Heart right ventricle (tissue), 16 donors: ENCODE measurements at places on chromosomes 5 and 9. TPM values are rescaled to one million over a fixed set of nuclear protein-coding genes. Genes with fewer than 3 reads are reported as not detected.

DNA sequence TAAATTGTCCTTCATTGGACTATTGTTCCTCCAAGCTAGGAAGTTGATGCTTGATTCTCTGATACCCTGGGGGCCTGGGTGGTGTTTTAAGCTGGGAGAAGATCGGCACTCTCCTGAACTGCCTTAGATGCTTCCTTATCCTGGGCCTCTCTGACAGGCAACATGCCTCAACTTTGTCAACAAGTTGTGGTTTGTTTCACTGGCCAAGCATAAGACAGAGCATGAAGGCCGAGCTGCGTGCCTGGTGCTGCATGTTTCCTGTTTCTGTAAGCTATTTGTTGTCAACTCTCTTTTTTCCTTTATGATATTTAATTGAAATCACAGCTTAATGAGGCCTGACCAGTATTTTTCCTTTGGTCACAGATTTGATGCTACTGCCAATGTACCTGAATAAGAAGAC is 187.6 kb upstream of the TNC start:
- DNase-seq, result no peak

DNA sequence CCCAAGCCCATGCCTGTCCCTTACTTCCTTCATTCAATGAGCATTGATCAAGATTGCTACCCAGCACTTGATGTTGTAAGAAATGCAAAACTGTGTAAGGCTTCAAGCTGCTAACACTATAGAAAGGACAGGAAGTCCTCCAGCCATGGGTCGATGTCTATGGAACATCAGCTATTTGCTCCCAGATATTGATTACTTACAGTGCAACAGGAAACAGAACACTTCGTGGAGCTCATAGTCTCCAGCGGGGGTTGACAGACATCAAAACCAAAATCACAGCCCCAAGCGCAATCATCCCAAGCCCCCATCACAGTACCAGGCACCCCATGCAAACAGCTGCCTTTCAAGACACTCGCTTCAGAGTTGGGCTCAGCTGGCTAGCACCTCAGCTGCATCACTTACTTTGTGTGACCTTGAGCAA is 26.8 kb upstream of the DUSP1 start:
- DNase-seq, result no peak

GRCh38 chr5:178241688-178242231 is 9.2 kb upstream of the PHYKPL start:
- no peak for DNase-seq

DNA sequence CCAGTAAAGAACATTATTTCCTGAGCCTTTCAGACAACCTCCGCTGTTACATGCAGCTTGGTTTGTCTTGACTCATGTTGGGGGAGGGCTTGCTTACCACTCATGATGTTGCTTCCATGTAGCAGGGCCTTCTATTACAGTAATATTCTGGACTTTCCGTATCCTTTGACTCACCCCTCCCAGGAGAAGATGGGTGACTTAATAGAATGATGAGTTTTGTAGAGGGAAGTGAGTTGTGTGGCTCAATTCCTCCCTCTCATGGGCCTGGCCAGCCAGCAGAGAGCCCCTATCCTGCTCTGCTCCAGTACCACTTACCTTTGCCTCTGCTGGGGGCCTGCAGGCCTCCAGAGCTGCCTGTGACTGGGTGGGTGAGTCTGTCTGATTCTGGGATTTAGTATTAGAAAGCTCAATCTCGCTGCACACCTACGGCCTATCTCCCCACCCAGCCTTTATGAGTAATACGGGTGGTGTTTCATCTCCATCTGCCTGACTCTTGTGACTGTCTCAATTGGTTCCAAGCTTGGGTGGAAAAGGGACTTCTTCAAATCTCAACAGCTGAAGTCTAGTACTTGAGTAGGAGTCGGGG is 52.6 kb upstream of the KLF9 start:
- no peak for DNase-seq

DNA sequence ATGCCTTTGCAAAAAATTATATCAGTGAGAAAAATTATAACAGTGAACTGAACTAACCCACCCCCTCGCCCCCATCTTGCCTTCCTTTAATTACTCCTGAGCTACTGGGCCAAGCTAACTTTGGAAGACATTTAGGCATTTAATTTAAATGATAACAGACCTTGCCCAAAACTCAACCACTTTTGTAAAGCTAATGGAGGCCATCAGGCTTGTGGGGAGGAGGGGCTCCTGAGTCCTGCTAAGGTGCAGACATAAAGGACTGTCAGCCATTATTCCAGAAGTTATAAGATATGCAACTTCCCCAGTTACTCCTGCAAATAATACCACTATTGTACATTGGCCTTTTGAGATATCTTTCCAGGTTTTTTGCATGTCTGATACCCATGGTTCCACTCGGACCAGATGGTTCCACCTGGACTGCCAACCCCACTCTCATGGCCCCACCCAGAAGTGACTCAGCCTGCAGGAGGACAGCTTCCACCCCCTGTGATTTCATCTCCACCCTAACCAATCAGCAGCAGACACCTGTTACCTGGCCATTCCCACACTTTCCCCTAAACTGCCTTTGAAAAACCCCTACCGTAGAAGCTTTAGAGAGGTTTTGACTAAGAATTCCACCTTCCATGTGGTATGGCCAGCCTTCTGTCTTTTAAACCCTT is 805.4 kb upstream of the CDH6 start:
- no peak for DNase-seq

- no peak for DNase-seq
Observed at GRCh38 chr5:138743484-138743883, 9.7 kb upstream of the CTNNA1 start.

DNA sequence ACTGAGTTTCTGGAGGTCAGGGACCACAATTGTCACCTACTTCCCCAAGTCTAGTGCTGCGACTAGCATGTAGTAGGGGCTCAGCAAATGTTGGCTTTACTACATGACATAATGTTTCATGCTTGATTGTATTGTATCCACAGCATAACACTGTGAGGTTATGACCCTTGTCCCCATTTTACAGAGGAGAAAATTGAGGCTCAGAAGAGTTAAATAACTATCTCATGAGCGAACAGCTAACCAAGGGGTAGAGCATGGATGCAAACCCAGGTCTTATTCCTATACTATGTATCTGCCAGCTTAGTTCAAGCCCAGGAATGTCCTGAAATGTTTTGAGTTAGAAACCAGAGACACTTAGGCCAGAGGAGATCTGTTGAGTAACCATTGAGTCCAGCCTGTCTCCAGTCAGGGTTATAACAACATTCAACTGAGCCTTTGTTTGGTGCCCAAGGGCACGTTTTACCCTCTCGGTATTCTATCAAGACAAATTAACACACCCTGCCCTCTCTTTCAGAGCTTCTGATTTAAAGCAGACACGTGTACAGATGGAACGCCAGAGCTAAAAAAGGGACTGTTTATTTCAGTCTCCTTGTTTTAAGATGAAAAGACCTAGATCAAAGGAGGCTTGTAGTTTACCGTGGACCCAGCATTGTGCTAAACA is 16.5 kb downstream of the ANGPTL2 start:
- no peak for DNase-seq

DNA sequence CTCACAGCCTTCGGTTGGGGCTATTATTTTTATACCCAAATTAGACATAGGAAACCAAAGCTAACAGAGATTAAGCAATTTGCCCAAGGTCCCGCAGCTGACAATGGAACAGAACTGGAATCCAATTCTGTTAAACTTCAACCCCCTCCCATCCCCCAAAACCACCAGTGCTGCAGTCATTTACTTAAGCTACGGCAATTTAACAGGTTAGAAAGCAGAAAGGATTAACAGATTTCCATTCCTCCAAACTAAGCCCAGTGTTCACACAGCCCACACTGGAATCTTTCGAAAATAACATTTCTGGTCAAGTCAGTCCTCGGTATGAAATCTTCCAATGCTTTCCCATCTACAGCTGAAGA is 1023.1 kb upstream of the DMAC1 start:
- DNase-seq, result no peak

DNA sequence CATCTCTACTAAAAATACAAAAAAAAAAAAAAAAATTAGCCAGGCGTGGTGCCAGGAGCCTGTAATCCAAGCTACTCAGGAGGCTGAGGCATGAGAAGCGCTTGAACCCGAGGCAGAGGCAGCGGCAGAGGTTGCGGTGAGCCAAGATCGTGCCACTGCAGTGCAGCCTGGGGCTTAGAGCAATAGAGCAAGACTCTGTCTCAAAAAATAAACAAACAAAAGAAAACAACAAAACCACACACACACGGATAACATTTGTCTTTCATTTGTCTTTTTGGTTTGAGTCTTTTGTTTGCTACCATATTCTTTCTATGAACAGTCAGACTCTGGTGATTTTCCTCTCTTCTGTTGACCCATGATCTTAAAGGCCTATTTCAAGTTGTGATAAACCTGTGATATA is 1168.3 kb upstream of the WWC1 start:
- DNase-seq, result no peak

DNA sequence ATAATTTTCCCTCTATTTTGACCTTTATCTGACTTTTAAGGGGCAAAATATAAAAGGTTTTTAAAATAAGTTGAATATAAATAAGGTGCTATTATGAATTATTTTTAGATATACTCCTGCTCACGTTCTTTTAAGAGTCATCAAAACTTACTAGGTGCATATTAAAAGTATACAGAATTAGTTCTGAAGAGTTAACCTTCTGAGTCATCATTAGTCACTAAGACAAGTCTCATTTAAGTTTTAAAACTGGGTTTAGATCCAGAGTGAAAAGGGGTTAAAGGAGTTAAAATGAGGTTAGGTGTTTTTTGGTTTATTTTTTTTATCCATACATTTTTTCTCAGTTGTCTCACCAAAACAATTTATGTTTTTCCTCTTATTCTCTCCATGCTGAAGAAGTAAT is 41.7 kb downstream of the SMIM15 start:
- no peak for DNase-seq

DNA sequence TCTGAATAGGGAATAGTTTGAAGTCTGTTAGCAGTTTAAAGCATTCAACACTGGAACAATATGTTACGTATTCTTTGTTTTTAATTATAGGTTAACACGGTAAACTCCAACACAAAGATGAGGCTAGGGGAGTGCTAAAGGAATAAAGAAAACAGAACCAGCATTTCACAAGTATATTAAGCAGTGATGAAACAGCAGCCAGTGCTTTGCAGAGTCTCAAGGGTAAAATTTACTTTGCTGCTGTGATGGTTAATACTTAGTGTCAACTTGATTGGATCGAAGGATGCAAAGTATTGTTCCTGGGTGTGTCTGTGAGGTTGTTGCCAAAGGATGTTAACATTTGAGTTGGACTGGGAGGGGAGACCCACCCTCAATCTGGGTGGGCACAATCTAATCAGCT is 30.0 kb upstream of the GSN start:
- DNase-seq, result no peak

DNA sequence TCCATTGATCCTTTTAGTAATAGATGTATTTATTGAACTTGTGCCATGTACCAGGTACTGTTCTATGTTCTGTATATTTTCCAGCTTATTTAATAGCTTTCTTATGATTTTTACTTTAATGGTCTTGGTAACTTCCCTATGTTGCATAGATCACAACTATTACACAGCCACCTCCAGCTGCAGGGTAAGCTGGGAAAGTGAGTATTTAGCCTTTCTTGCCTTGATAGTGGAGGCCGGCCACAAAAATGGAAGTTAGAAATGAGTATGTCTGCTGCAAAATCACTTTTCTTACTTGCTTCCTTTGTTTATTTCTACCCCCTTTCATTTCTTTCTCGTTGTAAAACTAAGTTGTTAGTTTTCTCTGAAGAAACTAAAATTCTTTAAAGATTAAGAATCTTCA is 43.1 kb upstream of the ANKDD1B start:
- no peak for DNase-seq

DNA sequence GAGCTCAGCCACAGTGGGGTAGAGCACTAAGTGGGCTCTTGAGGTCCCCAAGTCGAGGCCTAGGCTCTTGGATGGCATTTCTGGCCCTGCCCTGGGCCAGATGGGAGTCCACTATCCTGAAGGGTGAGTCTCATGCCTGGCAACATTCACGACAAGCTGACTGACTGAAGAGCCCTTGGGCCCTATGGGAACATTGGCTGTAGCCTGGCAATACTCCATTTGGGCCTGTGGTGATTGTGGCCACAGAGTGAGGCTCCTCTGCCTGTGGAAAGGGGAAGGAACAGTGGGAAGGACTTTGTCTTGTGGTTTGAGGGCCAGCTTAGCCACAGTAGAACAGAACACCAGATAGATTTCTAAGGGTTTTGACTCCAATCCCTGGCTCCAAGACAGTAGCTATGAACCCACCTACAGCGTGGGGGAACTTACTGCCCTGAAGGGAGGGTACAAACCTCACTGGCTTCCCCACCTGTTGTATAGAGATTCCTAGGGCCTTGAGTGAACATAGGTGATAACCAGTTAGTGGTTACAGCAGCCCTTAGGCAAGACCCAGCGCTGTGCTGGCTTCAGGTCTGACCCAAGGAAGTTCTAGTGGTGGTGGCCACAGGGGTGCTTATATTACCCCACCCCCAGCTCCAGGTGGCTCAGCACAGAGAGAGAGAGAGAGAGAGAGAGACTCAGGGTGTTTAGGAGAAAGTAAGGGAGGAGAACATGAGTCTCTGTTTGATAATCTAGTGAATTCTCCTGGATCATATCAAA is 72.4 kb downstream of the KIAA0825 start:
- DNase-seq, result no peak

DNA sequence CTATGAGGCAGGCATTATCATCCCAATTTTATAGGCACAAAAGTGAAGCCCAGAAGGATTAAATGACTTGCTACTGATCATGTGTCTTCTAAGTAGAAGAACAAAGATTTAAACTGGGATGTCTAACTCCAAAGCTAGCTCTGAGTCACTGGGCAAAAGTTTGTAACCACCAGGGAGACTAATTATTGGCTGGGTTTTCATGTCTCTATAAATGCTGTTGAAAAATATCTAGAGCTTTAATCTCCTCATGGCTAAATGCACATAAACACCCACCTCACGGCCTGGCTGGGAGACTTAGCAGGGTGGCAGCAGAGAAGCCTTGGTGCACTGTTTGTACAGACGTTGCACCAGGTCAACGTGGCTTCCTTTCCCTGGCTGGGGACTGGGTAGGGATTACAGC is 144.6 kb downstream of the MELK start:
- no peak for DNase-seq

DNA sequence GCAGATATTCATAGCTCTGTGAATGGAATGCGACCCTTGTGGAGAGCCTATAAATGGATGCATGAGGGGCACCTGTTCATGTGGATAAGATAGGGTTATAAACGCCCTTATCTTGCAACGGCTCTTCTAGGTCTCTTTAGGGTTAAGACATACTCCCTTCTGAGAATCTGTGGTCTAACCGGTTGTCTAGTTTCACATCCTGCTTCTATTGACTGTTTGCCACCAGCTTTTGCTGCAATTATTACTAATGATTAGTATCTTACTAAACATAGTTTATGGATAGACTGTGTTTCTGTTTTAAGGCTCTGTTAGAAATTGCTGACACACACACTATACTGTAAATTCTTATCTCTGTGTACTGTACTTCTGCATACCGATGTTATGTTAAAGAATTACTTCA is 198.9 kb upstream of the CYLC2 start:
- no peak for DNase-seq

DNA sequence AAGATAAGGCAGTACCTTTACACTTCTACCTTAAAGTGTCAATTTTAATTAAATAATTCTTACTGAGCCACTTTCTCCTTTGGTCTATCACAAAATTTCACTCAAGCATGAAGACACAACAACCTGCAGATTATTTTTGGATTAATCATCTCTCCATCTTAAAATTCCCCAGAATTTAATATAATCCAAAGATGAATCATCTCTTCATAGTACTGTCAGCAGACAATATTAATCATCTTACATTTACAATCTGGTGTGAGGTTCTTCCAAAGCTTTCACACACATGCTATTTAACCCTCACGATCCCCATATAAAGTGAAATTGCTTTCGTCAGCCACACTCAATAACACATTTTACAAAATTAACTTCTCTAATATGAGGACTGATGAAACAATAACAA is 43.0 kb downstream of the LHFPL2 start:
- DNase-seq, result no peak

The ACO1 gene
- total RNA-seq, result 70.0 TPM
